PC-3 (cell line): ENCODE measurements at places on chromosomes 4 and X.

- DNase-seq = peak; percentile 78
Observed at GRCh38 chr4:112170451-112170993, 25.3 kb downstream of the FAM241A start.

GRCh38 chr4:54104907-54105306 lies 4.9 kb downstream of the GSX2 start:
- DNase-seq = no peak

- no peak for DNase-seq
Observed at GRCh38 chr4:13542577-13543031, 1.7 kb downstream of the NKX3-2 start.

DNA sequence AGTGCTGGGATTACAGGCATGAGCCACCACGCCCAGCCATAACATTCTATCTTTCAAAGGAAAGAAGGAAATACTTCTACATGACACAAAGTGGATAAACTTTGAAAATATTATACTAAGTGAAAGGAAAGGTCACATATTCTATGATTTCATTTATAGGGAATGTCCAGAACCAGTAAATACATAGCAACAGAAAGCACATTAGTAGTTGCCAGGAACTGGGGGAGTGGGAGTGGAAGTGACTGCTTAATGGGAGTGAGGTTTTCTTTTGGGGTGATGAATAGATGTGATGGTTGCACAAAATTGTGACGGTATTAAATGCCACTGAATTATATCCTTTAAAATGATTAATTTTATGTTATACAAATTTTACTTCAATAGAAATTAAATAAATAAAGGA lies 95.7 kb upstream of the IL15 start:
- DNase-seq = peak; percentile 85

- no peak for DNase-seq
Observed at GRCh38 chr4:104905065-104905464, 241.6 kb upstream of the TET2 start.

- DNase-seq = peak; percentile 84
Observed at GRCh38 chr4:166972071-166972470, 262.2 kb downstream of the SPOCK3 start.

DNA sequence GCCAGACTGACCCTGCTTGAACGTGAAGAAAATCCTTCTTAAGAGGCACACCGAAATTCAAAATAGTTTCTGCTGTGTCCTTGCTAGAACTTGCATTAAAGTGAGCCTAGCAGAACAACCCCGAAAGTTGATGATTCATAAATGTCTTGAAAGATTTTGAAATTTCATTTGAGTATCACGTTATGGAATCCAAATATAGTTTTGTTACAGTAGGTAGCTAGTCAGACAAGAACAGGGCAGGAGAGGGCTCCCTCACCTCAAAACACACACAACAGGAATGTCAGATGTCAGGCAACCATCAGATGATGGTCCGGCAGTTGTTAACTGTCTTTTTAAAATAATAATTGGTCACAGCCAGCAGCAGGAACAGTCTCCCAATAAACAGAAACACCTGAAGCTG lies 259.6 kb upstream of the GNPDA2 start:
- no peak for DNase-seq

GRCh38 chr4:3491681-3492405 lies 28.7 kb downstream of the DOK7 start:
- no peak for DNase-seq

- peak; percentile 70 for DNase-seq
Observed at GRCh38 chr4:142846108-142846728, at the start of gene INPP4B. Gene INPP4B, minus strand, starts transcription at chr4:142846301.

- DNase-seq = no peak
Observed at GRCh38 chr4:147492761-147493160, 11.9 kb downstream of the EDNRA start.

DNA sequence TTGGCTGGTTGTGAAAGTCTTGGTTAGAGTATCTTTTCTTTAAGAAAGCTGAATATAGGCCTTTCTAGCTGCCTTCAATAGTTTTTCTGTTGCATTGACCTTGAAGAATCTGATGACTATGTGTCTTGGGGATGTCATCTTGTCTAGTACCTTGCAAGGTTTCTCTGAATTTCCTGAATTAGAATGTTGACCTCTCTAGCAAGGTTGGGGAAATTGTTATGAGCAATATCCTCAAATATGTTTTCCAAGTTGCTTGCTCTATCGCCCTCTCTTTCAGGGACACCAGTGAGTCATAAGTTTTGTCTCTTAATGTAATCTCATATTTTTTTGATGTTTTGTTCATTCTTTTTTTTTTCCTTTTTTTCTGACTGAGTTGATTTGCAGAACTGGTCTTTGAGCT lies 194.7 kb downstream of the RAB28 start:
- DNase-seq = peak; percentile 36

- no peak for DNase-seq
Observed at GRCh38 chrX:49856819-49857218, 22.5 kb upstream of the USP27X start.

- no peak for DNase-seq
Observed at GRCh38 chr4:112589206-112589605, 47.5 kb downstream of the ZGRF1 start.

GRCh38 chr4:69073375-69073774 lies 22.9 kb upstream of the UGT2B7 start:
- DNase-seq = no peak

GRCh38 chr4:8493484-8493883 lies 52.9 kb downstream of the TRMT44 start:
- no peak for DNase-seq

GRCh38 chr4:53924333-53925049 lies 139.9 kb downstream of the CHIC2 start:
- no peak for DNase-seq

- no peak for DNase-seq
Observed at GRCh38 chrX:118510111-118510510, 14.5 kb downstream of the DOCK11 start.

GRCh38 chrX:5290635-5291034 lies 938.0 kb downstream of the NLGN4X start:
- DNase-seq = no peak

DNA sequence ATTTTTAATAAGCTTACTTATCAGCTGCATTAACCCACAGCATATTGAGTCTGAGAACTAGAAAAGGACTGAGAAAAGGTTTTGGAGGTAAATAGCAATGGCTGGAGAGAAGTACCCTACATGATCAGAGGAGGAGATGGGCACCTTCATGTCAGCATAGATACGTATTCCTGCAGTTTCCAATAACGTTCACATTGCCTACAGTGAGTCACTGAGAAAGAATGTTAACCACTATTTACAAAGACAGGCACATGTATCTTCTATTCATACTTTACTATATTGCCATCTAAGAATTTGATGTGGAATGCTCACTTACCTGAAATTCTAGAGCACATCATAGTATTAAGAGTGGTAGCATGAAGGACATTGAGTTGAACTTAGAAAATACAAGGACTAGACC lies 92.5 kb downstream of the TLL1 start:
- DNase-seq = peak; percentile 68

DNA sequence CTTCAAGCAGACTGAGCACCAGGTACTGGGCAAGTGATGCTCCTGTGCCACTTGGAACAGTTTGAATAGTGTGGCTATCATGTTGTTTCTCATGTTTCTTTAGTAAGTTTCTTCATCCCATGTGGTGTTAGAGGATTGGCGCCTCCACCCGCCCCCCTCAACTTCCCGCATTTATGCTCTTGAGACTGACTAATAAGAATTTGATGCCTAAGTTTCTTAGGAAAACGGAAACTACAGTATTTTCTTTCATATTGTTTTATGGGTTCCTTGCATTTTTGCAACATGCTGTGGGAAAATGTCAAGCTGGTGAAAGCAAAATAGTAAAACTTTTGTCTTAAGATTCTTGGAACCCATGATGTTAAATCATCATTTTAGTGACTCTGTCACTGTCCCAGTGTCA lies 101.2 kb upstream of the SLC4A4 start:
- no peak for DNase-seq

- DNase-seq = peak; percentile 63
Observed at GRCh38 chrX:44842550-44843317, 1.1 kb upstream of the DUSP21 start.

- DNase-seq = no peak
Observed at GRCh38 chr4:3009422-3009821, 46.1 kb downstream of the GRK4 start.

DNA sequence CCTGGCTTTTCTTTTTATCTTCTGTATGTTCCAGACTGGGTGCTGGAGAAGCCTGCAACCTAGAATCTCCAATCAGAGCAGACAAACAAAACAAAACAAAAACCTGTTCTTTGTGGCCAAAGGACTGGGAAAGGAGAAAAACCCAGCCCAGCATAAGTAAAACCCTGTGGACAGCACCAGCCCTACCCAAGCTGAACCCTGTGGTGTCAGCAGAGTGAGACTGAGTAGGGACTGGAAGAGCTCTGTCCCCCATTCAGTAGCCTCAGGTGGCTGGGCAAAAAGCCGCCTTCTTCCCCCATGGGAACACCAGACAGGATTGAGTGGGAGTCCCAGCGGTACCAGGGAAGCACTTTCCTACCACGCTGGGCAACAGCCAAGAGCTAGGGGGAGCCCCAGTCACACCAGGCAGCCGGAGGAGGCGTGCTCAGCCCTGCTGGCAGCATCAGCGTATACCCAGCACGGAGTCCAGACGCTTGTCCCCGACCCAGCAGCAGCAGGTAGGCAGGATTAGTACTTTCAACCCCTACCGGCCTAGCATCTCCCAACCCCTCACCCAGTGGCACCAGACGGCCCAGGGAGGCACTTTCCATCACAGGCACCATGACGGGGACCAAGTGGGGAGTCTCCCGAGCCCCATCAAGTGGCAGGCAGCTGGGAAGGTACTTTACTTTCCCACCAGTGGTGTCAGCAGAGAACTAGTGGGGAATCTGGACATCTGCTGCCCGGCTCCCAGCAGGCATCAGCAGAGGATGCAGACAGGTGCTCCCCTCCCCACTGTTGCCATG lies 8.6 kb upstream of the JADE3 start:
- peak; percentile 87 for DNase-seq

DNA sequence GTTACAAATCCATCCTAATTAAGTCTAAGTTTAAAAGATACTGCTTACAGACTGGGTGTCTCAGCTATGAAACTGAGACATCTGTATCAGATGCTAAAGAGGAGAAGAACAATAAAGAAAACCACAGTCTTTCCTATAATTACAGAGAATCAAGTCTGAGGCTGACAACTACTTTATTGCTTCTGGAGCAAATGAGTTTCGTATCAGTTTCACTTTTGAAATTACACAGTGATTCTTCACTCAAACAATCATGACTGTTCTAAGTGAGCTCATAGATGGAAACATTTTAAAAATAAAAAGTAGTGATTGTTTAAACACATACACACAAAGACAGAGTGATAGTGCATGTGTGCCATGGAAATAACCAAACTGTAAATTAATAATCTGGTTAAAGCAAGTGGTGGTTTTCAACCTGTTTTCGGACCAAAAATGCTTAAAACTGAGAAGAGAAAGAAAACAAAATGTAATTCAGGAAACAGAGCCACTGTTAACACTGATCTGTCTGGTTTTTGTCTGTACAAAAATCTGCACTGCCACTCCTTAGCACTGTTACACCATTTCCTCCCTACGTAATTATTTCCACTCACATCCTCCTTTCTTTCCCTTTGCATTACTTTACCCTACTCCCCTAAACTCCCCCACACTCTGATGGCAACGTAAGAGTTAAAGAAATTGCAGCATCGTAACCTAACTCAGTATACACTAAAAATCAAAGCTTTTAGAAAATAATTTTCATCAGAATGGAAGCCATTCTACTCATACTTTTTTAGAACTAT lies 12.5 kb downstream of the RFC1 start:
- no peak for DNase-seq

- no peak for DNase-seq
Observed at GRCh38 chr4:173380987-173381386, 10.2 kb downstream of the SAP30 start.

DNA sequence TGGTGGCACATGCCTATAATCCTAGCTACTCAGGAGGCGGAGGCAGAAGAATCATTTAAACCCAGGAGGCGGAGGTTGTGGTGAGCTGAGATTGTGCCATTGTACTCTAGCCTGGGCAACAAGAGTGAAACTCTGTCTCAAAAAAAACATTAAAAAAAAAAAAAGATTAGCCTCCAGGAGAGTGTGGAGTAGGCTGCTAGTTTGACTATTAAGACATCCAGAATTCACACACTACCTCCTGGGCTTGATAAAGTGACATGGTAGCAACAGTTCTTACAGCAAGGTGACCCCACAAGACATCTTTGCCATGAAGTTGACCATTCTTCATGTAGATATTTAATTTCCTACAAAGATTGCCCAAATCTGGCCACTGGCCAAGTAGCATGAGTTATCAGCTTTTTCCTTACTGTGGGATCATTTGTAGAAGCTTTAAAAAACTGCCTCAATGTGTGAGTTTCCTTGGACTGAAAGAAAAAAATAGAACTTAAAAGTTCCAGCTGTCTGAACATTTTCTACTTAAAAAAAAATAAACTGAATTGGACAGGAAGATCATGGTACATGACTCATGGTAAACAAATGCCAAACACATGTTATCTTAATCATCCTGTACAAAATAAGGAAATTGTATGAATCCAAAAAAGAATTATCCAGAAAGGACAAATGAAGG lies 35.3 kb upstream of the SPRY1 start:
- DNase-seq = peak; percentile 46

DNA sequence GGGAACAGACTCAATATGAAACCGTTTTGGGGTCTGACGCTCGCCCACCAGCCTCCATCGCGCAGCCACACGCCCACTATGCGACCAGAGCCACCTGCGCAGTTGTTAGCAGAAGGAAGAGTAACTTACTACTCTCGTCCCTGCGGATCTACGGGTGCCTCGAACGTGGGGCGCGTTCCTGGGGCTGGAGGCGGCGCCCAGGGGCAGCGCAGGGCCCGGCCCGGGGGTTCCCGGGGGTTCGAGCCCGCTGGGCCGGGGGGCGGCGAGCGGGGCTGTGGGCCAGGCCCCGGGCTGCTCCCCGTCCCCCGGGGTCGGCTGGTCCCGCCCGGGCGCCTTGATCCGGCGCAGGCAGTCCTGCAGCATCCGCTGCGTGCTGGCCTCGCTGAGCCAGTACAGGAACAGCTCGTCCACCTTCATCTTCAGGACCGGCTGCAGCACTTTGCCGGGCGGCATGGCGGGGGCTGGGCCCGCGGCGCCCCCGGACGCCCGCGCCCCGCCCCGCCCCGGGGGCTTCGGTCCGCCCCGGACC lies 404 bp downstream of the PPP2R3B start:
- DNase-seq = no peak

- DNase-seq = no peak
Observed at GRCh38 chr4:170004651-170005295, 21.4 kb downstream of the MFAP3L start.

DNA sequence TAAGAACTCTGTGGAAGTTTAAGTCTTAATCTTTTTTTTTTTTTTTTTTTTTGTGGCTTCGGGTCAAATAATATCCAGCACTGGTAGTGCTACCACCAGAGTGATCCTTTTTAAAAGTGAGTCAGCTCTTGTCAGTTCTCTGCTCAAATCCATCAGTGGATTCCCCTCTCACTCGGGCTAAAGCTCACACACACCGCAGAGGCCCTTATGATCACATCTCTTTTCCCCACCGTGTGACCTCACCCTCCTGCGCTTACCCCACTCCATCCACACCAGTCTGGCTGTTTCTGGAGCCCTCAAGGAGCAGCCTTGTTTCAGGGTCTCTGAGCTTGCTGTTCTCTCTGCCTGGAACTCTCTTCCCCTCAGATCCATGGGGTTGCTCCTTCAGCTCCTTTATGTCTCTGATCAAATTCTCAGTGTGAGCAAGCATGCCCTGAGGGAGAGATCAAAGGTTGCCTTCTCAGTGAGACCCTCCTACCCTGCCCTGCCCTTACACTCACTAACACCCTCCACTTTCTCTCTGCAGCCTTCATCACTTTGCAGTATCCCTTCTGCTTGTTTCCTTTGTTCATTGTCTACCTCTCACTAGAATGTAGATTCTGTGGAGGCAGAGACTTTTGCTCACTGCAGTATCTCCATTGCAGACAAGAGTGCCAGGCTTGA lies 19.8 kb upstream of the BEND4 start:
- DNase-seq = no peak

- DNase-seq = no peak
Observed at GRCh38 chrX:24202465-24203031, 53.0 kb downstream of the ZFX start.
